ENCODE measurements at places on chromosomes 4 and X.

DNA sequence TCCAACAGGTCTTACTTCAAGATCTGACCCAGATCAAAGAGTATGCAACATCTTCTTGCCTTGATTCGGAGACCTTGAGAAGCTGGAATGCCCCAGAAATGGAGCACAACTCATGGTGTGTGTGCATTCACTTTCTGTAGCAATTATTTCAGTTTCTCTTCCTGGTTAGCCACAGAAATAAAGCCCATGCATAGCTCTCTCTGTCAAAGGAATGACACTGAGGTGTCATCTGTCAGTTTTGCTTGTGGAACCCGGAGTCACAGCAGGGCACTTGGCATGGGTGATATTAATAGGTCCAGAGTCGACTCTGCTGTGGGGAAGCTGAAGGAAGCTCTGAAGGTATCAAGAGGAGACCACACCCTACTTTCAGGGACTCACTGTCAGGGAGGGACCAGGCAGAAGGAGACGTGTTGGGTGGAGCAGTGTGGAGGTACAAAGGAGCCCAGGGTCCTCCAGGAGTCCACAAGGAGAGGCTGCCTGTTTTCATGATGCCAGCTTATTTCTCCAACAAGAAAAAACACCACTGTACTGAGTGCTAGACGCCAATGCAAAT, 10.7 kb downstream of the CLNK start:
- no peak for DNase-seq

DNA sequence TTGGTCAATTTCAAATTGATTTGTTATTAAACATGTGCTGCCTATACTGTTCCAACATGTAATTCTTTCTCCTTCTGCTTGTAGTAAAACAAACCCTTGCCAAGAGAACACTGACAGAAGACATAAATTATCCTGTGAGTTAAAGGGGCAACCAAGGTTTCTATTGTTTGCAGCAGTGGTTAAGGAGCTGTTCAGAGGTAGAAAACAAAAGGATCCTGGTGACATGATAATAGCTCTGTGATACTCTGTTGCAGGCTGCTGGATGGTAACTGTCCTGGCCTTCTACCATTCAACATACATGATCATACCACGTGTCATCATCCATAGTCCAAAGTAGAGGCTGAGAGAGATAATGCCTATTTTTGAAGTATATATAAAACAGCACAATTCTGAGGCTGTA, 75.8 kb upstream of the F9 start:
- DNase-seq = no peak

DNA sequence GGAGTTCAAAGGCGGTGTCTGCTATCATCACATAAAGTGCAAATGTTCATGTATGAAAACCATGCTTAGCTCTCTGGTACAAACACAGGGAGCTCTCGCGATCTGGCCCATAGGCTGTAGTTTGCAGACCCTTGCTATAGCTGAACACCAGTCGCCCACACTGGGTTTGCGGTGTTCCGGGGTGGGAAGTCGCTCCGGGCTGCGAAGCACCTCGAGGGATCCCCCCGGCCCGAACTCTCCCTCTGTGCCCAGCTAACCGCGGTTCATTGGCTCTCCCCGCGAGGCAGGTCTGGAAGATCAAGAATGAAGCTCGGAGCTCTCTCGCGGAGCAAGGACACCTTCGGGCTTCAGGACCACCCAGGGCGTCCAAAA, 341 bp upstream of the PRPS2 start:
- DNase-seq = no peak

DNA sequence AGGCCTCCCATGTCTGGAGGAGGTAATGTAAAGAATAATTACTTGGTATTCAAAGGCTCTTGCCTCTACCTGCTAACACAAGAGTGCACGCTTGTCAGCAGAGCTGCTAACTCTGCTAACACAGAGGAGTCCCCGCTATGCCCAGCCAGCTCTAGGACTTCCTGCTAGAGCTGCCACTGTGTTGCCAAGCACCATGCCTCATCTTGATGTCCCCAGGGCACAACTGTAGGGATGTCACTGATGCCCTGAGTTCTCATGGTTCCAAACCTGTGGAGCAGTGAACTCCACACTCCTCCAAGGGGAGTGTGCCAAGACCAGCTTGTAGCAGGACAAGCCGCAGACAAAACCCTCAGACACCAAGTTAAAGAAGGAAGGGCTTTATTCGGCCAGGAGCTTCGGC, 55.3 kb upstream of the CLDN24 start:
- no peak for DNase-seq

- no peak for DNase-seq
These were observed 87.3 kb downstream of the SCD5 start for GRCh38 chr4:82711158-82711785.

GRCh38 chr4:83114576-83114975, at the start of gene PLAC8:
Gene PLAC8 (minus strand): TSS chr4:83114729. CDS start chr4:83107921, 6,808 bp downstream.
- DNase-seq = no peak

DNA sequence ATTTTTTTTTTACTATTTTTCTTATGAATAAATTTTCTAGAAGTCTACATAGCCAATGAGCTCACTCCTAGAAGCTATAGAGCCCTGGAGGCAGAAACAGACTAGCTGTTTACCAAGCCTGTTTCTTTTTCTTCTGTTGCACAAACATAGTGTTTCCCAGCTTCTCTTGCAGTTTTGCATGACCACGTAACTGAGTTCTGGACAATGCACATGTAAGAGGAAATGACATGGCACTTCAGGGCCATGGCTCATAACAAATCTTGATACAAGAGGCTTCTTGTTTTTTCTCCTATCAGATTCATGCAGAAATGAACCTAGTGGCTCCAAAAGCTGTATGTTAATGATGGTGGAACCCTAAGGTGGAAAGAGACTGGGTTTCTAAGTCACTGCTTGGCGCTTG, 127.4 kb downstream of the ZNF330 start:
- DNase-seq = no peak

- no peak for DNase-seq
These were observed 3.7 kb upstream of the FGB start for GRCh38 chr4:154559141-154559493.

GRCh38 chr4:149344436-149344835, 471.2 kb downstream of the IQCM start:
- no peak for DNase-seq

GRCh38 chr4:8872402-8873291, 1.0 kb upstream of the HMX1 start:
- no peak for DNase-seq

DNA sequence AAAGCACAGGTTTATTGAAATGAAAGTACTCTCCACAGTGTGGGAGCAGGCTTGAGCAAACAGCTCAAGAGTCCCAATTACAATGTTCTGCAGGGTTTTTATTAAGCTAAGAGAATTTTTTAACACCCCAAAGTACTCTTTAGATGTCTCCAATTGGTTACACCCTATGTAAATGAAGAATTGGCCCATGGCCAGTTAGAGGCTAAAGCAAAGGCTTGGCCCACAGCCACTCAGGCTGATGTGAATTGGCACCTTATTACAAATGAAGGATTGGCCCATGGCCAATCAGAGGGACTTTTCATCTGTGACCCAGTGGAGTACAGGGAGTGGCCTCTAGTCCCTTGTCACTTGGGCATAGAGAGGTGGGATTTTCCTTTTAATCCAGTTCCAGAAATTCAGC, 30.1 kb upstream of the IQCM start:
- no peak for DNase-seq

DNA sequence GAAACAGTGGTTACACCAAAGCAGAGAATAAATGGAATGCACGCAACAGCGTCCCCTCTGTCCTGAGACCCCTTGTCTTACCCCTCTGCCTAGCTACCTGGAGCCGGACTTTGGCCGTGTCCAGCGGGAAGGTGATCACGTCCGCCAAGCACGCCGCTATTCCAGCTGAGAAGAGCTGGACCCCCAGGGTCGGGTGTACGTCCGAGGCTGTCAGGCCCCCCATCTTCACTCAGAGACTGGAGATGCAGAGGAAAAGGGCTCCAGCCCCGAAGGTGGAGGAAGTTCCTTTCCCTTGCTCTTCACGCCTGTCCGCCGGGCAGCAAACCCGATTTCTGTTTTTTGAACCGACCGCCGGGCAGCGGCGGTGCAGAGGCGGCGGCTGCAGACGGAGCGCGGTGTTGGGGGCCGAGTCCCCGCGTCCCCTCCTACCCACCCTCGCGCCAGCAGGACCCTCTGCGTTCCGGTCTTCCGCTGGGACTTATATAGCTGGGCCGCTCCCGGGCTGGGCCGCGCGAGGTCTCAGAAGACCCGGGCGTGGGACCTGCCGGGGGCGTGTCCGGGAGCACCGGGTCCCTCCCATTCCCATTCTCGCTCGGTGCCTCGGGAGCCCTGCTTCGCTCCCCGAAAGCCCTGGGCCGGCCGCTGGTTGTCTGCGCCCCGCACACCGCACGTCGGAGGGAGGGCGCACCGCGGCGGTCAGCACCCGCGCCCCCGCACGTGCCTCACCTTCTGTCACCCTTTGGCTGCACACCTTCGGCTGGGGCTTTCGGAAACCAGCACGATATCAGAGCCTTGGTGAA, at the start of gene UCP1:
Gene UCP1 (minus strand): TSS at position 455 of the 800 bp plus-strand sequence. CDS start 232 bp downstream, at position 223.
- DNase-seq = no peak

GRCh38 chr4:123325241-123325681, 71.3 kb upstream of the SPRY1 start:
- no peak for DNase-seq

- DNase-seq = no peak
These were observed 220.3 kb upstream of the GIMD1 start for GRCh38 chr4:106588891-106589290.

- no peak for DNase-seq
These were observed 21.2 kb downstream of the TRAM1L1 start for GRCh38 chr4:117063961-117064696.

DNA sequence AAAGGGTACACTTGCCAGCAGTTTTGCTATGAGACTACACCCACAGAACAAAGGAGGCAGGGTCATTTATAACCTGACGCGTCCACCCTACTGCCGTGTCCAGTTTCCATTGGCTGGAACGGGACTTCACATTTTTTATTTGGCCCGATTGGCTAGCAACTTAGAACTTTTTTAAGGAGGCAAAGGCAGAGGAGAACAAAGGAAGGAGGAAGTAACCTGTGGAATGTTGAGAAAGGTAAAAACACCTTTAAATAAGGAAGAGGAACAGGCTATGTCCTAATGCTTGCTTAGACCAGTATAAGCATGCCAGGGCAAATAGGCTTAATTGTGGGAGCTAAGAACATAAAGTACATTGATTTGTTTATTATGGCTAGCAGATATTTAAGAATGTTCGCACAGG, 18.7 kb downstream of the KDM6A start:
- no peak for DNase-seq

DNA sequence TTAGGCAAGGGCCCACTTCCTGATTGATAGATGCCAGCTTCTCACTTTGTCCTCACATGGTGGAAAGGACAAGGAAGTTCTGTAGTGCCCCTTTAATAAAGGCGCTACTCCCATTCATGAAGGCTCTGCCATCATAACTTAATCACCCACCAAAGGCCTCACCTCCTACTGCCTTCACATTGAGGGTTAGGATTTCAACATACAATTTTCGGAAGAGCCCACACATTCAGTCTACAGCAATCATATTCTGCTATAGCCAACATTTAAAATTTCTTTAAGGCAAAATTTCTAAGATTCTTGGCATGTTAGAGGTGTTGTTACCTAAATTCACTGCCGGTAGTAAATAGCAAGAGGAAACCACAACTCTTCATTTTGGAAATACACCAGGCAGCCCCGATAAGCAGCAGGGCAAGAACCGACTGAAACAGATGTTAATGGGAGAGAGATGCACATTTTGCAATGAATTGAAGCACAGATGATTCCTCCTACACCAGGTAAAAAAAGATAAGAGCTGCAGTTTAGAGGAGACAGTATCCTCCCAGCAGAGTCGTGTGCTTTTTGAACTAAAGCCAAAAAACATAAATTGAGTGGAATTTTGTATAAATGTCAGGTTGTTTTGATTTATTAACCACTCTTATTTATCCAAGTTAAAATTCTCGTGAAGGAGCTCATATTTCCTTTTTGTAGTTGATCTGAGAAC, 594.9 kb downstream of the KCTD8 start:
- no peak for DNase-seq

DNA sequence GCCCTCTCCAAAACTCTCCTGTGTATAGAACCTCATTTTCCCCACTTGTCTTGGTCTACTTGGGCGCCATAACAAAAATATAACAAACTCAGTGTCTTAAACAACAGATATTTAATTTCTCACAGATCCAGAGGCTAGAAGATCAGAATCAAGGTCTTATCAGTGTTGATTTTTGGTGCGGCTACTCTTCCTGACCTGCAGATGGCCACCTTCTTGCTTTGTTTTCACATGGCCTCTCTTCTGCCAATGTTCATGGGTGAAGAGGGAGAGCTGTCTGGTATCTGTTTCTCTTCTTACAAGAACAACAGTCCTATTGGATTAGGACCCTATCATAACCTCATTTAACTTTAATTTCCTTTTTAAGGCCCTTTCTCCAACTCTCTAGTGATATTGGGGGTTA, 177.3 kb downstream of the PABPC4L start:
- DNase-seq = no peak
